ENCODE measurements at places on chromosomes 13 and 19.

GRCh38 chr19:23203841-23204344 lies 46.3 kb downstream of the ZNF724 start:
- DNase-seq, result no peak

- DNase-seq, result peak; percentile 50
These were observed 823 bp downstream of the TLE5 start for GRCh38 chr19:3061182-3062161.

DNA sequence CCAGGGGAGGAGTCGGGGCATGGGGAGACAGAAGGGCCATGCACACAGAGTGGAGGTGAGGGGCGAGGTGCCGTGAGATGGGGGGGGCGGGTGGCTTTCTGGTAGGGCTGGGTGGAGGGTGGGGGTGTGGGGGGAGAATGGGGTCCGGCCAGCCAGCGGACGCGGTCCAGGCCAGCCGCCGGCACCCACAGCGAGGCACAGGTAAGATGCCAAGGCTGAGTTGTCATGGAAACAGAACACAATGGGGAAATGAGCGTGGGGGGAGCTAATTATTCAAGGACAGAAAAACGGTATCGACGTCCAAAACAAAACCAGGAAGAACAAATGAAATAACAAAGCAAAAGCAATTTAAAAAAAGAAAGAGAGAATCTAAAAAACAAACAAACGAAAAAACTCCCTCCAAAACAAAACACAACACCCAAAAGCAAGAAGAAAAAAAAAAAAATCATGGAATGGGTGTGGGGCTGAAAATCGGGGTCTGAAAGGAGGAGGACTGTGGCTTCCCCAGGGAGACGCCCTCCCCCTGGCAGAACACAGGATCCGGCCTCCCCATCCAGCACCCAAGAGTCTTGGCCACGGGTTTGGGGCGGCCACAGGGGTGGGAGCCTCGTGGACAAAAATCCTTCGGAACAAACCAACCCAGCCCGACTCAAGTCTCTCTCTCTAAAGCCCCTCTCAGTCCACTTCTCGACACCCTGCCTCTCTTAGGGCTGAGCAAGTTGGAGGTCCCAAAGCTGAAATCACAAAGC lies 92.5 kb downstream of the PTPRS start:
- no peak for DNase-seq

DNA sequence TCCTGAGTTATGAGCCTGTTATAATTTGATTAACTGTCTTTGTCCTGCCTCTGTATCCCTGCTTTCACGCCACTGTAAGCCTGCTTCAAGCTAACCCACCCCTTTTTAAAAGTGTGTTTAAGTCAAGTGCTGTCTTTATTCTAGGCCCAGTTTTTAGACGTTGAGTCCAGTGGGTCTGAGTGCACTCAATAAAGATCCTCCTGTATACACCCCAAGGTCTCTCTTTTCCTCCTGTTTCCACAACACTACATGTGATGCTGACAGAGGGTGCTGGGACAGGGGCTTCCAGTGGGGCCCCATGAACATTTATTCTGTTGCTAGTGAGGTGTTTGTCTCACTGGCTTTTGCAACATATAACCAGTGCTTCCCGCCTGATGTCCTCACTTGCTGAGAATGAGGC lies 6.7 kb upstream of the F2RL3 start:
- no peak for DNase-seq

DNA sequence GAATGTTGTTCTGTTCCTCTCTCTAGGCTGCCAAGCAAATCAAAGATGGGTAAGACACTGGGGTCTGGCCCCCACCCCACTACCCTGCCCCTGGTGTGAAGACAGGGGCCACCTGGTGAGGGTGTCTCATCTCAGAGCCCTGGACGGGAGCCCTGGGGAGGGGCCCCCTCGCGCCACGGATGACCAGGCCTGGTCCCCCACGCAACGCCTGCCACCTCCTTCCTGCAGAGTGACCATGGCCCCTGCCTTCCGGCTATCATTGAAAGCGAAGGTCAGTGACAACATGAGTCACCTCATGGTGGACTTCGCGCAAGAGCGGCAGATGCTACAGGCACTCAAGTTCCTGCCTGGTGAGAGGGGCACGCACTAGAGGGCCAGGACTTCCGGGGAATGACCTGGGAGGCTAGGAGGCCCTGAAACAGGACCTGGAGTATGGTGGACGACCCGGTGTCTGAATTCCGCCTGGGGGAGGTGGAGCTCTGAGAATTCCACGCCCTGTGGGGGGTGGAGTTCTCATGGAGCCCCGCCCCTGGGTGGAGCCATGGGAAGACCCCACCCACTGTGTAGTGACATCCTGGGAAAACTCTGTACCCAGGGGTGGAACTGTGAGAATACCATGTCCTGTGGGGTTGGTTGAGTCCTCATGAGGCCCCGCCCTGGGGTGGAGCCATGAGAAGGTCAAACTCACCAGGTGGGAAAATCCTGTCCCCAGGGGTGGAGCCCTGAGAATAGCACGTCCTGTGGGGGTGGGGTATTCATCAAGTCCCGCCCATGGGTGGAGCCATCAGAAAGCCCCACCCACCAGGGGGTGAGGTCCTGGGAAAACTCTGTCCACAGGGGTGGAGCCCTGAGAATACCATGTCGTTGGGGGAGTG lies 6.1 kb downstream of the FSD1 start:
- no peak for DNase-seq

GRCh38 chr13:110661256-110661655 lies 44.7 kb downstream of the CARS2 start:
- DNase-seq, result no peak

- no peak for DNase-seq
These were observed 23.6 kb downstream of the PROZ start for GRCh38 chr13:113182046-113182445.

GRCh38 chr19:46016426-46017094 lies 6.3 kb downstream of the PGLYRP1 start:
- DNase-seq, result peak; percentile 81

GRCh38 chr13:113848431-113849260 lies 15.2 kb downstream of the GAS6 start:
- DNase-seq, result no peak

DNA sequence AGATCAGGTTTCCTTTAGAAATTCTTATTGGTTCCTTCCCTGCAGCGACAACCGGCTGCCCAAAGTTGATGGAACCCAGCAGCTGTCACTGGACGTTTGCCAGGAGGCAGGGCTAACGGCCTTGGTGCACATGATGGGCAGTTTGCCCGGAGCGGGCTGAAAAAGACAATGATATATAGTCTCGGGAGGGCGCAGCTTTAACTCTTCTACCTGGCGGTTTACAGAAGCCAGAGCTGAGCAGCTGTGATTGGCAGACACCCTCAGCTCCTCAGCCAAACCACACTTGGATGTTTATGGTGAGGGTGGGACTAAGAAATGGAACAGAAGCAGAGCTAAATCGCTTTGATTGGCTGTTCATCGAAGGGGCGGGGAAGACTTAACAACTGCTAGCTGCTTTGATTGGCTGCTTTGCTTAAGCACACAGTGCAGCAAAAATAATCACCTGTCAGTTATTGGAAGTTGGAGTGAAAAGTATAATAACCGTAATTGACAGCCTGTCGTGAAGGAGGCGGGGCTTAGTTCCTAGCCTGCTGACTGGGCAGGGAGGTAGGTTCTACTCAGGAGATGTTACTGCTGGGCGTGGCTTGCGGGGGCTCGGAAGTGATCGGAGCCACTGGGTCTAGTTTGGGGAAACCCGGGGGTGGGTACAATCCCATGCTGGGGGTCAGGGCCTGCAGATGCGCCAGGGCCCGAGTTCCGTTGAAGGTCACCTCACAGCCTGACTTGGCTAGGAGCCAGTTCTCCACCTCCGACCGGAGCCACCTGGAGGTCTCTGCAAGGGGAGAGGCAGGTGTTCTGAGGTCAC lies 7.5 kb downstream of the EMP3 start:
- DNase-seq, result peak; percentile 89

DNA sequence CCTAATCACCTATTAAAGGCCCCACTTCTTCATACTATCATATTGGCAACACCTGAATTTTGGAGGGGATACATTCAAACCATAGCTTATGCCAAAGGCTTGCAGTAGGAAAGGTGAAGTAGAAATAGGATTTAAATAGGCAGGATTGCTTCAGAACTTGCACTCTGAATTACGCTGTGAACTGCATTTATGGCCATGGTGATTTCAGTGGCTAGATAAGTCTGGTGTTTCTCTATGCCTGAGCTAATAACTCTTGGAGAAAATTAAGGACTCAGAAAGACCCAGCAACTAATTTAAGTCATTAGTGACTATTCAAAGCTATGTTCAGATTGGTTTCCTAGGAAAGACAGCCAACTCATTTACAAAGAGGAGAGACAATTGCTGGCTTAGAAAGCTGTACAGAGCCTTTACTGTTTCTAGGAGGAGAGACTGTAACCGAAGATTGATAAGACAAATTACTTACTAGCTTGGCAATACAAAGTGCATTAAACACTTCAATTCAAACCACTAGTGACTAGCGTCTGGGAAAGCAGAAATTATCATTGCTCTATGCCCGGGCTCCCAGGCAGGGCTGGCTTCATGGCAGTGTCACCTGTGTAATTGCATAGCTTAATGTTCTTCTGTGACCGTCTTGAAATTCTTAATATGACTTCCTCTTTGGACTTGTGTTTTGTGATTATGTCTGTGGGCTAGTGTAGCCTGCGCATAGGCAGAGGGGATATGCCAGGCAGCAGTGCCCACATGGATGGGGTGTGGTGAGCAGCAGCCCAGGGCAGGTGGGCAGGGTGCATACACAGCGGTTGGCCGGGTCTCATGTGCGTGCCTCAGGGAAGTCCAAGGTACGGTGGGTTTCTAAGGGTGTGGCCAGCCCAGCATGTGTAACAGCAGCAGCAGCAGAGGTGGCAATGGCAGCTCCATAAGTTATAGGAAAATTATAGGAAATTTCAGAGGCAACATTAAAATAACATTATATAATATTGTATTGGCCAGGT lies 60.1 kb downstream of the KL start:
- DNase-seq, result no peak

DNA sequence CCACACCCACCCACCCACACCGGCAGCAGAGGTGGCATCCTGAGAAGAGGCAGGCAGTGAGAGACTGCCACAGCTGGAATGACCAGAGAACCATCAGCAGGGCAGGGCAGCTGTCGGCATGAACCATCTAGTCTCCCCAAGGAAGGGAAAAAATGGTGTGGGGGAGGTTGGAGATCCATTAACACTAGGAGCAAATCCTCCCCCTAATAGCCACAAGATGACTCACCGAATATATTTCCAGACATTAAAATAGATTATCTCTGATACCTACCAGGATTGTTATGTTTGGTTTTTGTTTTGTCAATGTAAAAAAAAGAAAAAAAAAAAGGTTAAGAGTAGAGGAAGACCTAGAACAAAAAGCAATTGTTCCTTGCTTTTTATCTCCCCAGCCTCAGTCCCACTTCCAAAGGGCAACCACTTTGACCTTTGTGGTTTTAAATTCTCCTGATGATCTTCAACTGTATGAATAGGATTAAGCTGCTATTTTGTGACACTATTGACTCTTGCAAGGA lies 34.2 kb downstream of the THSD1 start:
- DNase-seq, result no peak
